Activated CD8-positive, alpha-beta memory T cell treated with anti-CD3 and anti-CD28 coated beads, Interleukin-2, amount 10 ng/mL, durations not matched to agents 7 days and 5 days (primary cell): ENCODE measurements at places on chromosomes 12 and 14. TPM values are rescaled to one million over a fixed set of nuclear protein-coding genes. Genes with fewer than 3 reads are reported as not detected.

Gene SYT1
- not detected for total RNA-seq

Gene GNB3
- total RNA-seq, result 0.12 TPM

Gene ITGB7
- total RNA-seq, result 729 TPM

Gene PTCSC3
- total RNA-seq, result not detected

Gene SRGAP1
- total RNA-seq, result not detected
